ENCODE measurements at places on chromosomes 11 and 22. TPM values are rescaled to one million over a fixed set of nuclear protein-coding genes. Genes with fewer than 3 reads are reported as not detected.

Gene PPP2R1B
- 13.1 TPM for polyA plus RNA-seq

Gene RAG1
- polyA plus RNA-seq: 0.37 TPM

Gene PKDREJ
- polyA plus RNA-seq: not detected

DNA sequence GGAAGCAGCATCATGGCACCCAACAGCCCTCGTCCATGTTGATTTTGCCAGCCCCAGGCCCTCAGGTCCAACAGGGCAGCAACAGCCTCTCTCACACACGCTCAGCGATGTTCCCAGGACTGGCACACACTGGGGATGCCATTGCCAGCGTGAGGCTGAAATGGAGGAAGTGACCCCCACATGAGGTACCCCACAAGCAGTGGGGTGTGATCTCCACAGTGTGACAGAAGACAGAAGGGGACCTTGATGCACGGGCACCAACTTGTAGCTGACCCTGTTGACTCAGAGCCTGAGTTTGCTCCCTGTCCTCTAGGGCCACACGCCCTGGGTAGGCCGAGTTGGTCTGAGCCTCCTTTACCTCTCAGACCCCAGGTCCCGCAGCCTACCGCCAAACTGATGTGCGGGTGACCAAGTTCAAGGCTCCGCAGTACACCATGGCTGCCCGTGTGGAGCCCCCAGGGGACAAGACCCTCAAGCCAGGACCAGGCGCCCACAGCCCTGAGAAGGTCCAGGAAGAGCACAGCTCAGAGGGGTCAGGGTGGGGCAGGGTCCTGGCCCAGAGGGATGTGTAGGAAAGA, 6.2 kb downstream of the SCGB1C1 start:
- no peak for DNase-seq

GRCh38 chr11:65119670-65119995, 2.1 kb upstream of the ZNHIT2 start:
- no peak for DNase-seq

- DNase-seq: peak; percentile 3
These were observed 31.8 kb downstream of the PPFIBP2 start for GRCh38 chr11:7545611-7546010.

GRCh38 chr11:81449588-81450156, 1284.0 kb downstream of the FAM181B start:
- DNase-seq: peak; percentile 56

- no peak for DNase-seq
These were observed 4.5 kb downstream of the GSTT2 start for GRCh38 chr22:23984430-23984829.

- DNase-seq: no peak
These were observed 2.0 kb upstream of the ANKRD42 start for GRCh38 chr11:83191491-83191890.

DNA sequence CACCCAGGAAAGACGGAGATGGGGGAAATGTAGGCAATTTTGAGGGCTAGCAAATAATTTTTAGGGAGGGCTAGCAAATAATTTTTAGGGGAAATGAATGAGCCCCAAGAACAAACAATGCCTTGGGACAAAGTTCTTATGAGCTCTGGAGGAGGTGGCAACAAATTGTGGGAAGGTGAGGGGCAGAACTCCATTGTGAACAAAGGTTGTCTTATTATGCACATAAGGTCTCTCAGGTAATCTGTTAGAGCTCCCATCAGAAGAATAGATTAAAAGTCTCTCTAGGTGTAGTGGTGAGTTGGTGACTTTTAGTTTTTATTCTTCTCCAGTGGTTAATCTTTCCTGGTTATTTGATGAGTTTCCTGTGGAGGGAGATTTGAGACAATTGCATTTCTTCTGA, 2.4 kb upstream of the PRPF19 start:
- no peak for DNase-seq

GRCh38 chr11:22703040-22703439, 36.6 kb downstream of the GAS2 start:
- peak; percentile 76 for DNase-seq
